GM23248 (cell line): ENCODE measurements at places on chromosomes 13 and 19. TPM values are rescaled to one million over a fixed set of nuclear protein-coding genes. Genes with fewer than 3 reads are reported as not detected.

The KCNN4 gene
- 9.4 and 11.9 TPM in 2 replicates for polyA plus RNA-seq

DNA sequence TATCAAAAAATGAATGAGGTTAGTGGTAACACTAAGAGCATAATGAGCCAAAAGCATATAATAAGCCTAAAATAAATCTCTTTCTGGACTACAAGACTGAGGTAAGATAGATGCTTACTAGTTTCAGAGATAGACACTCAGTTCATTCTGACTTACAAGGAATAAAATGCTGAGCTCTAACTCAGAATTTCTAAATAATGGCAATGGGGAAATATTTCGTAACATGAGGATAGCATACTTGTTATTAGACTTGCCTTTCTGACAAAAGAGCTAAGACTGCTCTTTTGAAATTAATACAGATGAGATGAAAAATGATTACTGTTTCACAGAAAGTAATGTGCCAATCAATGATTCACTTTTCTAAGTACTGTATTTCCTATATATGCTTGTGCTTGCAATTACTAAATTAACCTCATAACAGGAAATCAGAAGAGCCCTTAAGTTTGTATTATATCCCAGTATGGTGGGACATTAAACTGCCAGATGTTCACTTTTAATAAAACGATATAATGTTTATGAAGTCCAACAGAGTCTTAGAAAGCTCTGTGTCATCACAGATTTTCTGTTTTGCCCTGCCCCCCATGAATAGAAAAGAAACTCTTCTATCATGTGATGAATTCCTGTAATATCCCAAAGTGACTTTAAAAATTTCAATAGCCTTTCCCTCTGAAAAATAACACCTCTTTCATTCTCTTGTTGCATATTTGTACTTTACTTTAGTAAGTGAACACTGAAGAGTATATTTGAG, 2771.0 kb upstream of the PCDH20 start:
- no peak for DNase-seq

DNA sequence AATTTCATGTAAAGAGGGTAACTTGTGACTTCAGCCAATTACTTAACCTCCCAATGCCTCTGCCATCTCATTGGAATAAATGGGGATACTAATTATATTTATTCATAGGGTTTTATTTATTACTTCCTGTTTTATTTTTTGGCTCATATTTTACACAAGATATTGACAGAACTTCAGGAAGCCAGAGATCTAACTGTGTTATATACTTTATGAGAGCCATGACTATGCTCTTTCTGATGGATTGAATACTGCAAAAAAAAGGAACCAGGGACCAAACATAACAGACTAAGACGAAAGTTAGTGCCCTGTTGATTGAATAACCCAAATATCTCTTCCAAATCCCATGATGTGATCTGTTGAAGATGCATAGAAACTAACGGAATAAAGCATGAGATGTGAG, 243.3 kb upstream of the STARD13 start:
- DNase-seq = no peak

The INAFM1 gene
- 14.1 and 14.5 TPM in 2 replicates for polyA plus RNA-seq

DNA sequence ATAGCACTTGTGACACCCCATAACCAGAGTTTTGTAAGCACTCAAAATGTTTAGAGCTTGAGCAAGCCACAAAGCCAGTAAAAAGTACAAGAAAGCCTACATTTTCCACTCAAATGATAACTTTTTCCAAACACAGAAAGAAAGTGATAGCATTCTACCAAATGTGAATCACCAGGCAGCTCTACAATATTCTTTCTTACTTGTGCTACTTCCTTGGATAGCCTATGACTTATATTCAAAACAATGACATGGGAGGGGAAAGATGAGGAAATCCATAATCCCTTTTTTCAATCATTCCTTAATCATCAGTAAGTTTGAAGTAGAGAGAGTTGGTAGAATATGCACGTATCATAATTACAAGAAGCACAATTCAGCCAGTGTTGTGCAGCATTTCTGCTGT, 650.8 kb upstream of the PCDH9 start:
- no peak for DNase-seq

DNA sequence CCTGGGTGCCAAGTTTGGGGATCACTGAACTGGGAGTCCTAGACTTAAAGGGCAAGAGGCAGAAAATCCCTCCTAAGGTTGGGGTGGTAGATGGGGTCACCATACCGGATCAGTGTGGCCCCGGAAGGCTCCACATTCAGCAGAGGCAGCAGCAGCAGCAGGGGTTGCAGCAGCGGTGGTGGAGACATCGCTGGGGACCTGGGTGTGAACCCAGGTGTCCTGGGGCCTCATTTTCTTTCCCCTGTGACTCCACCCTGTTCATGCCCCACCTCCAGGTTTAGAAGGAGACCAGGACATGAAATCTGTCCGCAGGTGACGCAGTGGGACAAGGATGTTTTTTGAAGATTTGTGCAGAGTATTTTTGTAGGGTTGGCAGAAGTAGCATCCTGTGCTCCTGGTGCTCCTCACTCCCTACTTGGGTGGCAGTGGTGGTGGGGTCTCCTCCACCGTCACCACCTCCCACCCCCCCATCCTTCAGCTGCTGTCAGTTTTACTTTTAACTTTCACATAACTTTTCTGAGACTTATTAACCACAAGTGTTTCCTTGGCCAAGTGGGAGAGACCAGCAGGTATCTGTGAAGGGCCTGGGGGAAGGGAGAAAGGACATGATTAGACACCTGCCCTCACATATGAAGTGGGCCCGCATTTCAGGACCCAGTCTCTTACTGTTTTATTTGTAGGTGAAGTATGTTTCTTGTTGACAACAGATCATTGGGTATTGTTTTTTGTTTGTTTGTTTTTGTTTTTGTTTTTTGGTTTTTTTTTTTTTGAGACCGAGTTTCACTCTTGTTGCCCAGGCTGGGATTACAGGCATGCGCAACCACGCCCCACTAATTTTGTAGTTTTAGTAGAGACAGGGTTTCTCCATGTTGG, at the start of gene NAPSA:
Gene NAPSA (minus strand): TSS at position 206 of the 873 bp plus-strand sequence. CDS start 18 bp downstream, at position 188.
- no peak for DNase-seq

DNA sequence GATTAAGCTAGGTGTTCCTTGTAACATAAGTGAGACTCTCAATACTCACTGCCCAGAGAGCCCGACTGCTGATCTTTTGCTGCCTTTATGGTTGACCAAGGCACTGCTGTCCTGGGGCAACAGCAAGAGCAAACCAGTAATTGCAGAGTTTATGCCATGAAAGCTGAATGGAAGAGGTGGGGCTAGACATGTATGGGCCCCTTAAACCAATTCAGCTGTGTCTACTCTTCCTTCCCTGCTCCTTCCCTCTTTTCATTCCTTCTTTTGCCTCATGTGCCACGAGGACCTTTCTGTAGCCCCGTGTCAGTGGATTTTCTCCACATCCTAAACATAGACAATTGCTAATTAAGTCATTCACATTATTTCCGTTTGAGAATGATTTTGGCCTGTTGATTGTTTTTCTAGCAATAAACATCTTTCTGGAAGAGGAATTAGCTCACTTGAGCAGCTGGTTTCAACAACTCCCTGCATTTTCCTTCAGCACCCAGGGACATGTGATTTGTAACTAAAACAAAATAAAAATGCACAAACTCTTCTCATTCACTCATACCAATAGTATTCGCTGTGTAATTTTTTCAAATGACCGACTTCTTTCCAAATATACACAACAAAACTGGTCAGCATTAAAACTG, 40.5 kb downstream of the RAP2A start:
- DNase-seq = no peak

- DNase-seq = no peak
Observed at GRCh38 chr19:39968789-39969188, 2.2 kb upstream of the PSMC4 start.

The ZNF865 gene
- 0.21 and 0.51 TPM in 2 replicates for polyA plus RNA-seq

DNA sequence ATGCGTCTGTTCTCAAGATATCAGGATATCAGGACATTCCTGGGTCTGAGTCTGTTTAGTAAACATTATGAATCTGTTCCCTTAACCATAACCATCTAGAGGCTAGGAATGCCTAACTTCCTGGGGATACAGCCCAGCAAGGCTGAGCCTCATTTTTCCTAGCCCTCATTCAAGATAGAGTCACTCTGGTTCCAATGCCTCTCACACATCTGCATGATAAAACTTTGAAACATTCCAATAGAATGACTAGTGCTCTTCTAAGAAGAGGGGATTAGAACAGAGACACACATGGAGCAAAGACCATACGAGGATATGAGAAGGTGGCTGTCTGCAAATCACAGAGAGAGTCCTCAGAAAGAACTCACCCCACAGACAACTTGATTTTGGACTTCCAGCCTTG, 20.6 kb upstream of the CABP5 start:
- DNase-seq = no peak

The ZNF560 gene
- polyA plus RNA-seq = 0.16 and 0.48 TPM in 2 replicates

The SLAIN1 gene
- polyA plus RNA-seq = not detected in 2 replicates

DNA sequence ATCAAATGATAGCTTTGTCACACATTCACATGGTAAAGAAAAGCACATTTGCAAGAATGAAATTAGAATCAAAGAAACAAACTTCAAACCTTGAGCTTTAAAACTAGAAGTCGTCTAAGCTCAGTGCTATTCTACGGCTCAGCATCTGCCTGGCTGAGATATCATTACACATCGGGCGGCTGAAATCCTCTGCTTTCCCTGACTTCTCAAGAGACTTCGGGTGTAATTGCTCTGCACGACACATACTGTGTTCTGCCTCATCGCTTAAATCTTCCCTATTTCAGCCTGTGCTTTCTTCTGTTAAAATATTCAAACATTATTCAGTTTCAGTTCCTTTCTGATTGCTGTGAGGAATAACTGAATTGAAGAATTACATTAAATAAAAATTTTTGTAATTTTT, 265.3 kb downstream of the NALCN start:
- peak; percentile 67 for DNase-seq

DNA sequence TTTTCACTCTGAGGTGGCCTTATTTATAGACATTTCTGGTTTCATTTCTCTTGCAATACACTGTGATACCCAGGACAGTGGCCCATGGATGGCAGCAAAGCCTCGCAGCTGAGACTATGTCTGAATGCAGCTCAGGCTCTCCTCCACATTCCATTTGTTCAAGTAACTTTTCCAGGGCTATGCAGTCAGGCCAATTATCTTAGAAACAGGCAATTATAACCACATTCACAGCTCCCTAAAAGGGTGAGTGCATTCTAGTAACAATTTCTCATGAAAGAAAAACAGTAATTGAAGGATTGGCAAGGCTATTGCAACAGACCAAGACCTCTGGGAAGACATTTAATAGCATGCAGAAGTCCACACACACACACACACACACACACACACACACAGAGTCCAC, 264.0 kb downstream of the TBC1D4 start:
- peak; percentile 57 for DNase-seq

- no peak for DNase-seq
Observed at GRCh38 chr13:36258831-36259230, 38.8 kb downstream of the CCDC169 start.

- peak; percentile 4 for DNase-seq
Observed at GRCh38 chr19:30340771-30341561, 31.2 kb upstream of the ZNF536 start.

GRCh38 chr19:40571005-40571318, 5.7 kb upstream of the SHKBP1 start:
- no peak for DNase-seq

The FLT3 gene
- polyA plus RNA-seq = not detected in 2 replicates

The GSX1 gene
- polyA plus RNA-seq = not detected in 2 replicates
